AML-193 (cell line): ENCODE measurements at places on chromosomes 1 and 21.

- no peak for DNase-seq
These were observed 7.7 kb upstream of the ABL2 start for GRCh38 chr1:179237222-179237621.

GRCh38 chr21:45869121-45870007 is 112.2 kb upstream of the COL6A1 start:
- DNase-seq, result no peak

DNA sequence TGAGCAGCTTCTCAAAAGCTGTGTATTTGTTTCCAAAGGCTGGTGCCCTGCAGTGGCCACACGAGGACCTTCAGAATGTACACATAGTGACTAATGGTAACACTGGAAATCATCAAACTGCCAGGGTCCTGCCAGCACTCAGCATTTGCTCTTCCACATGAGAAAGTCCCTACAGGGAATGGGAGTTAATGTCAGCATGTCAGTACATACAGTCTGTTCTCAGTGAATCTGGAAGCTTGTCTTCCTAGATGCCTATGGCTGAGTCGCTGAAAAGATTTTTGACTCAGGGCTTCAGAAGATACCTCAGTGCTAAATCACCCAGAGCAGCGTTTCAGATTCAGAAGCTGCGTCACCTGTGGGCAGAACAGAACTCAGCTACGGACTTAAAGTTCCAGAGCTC is 108.2 kb downstream of the CDC7 start:
- no peak for DNase-seq

DNA sequence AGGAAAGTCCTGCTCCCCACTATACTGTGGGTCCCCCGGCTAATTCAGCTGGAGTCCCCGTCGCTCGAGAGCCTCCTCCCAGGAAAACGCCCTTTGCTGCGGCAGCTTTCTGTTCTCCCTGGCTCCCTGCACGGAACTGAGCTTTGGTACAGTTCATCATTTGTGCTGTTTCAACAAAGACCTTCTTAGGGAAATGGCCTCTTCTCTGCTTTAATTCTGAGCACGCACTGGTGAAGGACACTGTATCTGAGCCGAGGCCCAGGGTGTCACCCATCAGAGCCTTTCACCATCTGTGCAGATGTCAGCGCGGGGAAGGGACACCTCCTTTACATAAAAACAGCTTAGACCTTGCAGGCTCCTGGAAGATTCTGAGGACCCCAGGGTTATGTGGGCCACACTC is 13.5 kb upstream of the PEX10 start:
- no peak for DNase-seq

GRCh38 chr1:99992760-99993467 is 23.1 kb downstream of the SLC35A3 start:
- no peak for DNase-seq

DNA sequence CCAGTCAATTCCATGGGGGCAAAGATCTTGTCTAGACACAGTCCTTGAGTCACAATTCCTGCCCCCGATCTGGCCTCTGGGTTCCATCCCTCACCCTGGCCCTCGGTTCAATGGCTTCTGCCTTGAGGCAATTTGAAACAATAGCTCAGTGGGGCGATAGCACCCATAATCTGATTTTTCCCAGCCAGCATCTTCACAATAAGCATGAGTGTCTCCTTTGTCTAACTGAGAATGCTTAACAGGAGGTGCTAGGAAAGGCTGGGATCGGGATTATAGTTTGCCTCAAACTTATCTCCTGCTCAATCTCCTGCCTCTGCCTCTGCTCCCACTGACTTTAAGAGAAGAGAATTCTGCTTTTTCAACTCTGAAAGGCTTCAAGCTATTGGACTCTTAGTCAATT is 293.9 kb upstream of the PROX1 start:
- no peak for DNase-seq

- DNase-seq, result peak; percentile 10
These were observed 162.4 kb downstream of the ZSCAN20 start for GRCh38 chr1:33634806-33635205.

DNA sequence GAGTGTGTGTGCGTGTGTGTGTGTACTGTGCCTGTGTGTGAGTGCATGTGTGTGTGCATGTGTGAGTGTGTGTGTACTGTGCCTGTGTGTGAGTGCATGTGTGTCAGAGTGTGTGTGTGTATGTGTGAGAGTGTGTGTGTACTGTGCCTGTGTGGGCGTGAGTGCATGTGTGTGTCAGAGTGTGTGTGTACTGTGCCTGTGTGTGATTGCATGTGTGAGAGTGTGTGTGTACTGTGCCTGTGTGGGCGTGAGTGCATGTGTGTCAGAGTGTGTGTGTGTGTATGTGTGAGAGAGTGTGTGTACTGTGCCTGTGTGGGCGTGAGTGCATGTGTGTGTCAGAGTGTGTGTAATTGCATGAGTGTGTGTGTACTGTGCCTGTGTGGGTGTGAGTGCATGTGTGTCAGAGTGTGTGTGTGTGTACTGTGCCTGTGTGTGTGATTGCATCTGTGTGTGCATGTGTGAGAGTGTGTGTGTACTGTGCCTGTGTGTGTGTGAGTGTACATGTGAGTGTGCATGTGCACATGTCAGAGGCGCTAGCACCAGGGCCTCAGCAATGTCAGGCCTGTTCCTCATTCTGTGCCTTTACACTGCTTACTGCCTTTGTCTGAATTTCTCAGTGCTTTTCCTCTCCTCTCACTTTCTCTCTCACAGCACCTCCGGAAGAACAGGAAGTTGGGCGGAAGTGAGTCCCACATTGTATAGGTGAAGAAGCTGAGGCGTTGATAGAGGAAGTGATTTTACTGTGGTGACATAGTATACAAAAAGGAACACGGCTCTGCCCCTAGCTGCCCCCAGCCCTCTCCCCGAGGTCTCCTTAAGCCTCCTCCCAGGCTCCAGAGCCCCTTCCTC is 4.9 kb downstream of the SLC5A9 start:
- DNase-seq, result peak; percentile 65

DNA sequence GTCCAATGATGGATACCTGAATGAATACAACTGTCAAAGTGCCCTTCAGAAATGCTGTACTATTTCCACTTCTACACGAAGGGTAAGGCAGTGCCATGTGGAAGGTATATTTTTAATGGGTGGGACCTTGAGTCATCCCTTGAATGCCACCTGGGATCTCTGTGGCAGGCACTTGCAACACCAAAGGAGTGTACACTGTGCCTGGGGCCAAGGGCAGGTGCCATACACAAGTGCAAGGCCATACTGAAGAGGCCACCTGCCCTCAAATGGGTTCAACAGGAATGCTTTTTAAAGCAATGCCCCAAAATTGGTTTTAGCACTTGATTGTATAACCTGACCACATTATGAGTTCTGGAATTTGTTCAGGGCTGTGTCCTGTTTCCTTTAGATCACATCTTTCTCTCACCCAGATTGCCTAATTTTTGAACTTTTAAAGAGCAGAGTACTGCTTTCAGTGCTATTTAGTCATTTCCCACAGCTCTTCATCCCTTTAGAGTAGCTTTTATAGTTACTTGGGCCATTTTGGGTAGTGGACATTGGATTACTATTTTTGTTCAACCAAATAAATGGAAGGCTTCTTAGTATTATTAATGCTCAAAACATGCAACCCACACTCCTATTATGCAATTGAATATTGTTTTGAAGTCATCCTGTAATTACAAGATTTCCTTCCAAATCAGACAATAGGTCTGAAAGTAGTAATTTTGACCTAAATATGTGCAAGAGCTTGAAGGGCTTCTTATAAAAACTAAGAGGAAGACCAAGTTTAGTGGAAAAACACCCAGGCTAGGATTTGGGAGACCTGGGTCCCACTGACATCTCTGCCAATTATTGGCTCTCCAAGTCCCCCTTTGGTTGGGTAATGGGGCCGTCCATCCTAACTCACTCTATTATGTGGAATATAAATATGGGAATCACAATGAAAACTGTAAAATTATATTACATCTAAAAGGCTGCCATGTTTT is 57.2 kb downstream of the LEPR start:
- DNase-seq, result no peak

DNA sequence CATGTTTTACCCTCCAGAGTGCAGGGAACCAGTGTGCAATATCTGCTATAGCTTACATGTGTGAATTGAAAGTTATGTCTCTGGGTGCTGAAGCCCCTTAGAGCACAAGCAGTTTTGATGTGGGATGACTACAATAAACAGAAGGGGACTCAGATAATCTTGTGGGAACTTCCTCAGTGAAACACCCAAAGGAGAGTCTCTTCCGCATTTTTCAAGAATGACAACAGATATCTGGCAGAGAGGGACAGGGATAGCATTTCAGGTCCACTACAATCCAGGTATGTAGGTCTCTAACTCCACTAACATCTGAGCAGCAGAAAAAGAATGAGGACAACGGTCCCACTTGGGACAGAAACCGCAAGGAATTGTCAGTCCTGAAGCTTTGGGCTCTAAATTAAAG is 67.6 kb upstream of the PDE4B start:
- DNase-seq, result no peak

DNA sequence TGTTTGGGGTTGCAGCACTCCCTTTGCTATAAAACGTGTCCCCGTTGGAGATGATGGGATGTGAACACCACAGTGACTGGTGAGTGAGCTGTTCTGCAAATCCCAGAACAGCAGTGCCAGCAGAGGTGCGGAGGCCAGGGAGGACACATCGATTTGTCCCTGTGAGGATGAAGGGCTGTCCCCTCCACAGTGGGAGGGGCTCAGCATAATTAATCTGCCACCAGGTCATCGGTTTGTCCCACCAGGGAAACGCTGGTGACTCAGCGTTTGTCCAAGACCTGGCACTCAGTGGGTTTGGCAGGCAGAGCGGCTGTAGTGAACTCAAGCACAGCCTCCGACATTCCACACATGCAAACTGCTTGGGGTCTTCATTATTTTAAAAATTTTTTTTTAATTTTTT is 22.8 kb upstream of the PDE9A start:
- no peak for DNase-seq

- DNase-seq, result no peak
These were observed 19.7 kb downstream of the BTG2 start for GRCh38 chr1:203325026-203325417.

DNA sequence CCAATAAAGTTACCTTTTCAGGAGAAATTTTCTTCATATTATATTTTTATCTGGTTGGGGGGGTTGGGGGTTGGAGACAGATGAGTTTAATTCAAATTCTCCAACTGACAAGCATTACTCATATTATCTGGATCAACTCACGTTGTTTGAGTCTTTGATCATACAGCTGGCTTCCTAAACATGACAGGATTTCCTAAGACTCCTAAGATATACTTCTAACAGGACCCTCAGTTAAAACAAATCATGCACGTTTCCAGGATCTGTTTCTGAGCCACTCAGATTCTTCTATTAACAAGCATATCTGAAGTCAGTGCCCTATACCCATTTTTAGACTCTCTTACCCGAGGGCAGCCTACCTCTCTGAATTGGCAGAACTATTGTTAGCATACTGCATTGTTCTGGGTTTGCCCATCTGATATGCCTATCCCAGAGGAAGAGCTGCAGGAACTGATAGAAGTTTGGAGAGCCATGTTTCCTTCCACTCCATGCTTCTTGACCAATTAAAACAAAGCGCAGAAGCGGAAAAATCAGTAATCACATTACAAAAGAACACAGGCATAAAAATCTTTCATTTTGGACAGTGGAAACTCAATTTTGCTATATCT is 653.9 kb downstream of the LTN1 start:
- no peak for DNase-seq

- no peak for DNase-seq
These were observed 77.9 kb upstream of the DPT start for GRCh38 chr1:168806952-168807351.

DNA sequence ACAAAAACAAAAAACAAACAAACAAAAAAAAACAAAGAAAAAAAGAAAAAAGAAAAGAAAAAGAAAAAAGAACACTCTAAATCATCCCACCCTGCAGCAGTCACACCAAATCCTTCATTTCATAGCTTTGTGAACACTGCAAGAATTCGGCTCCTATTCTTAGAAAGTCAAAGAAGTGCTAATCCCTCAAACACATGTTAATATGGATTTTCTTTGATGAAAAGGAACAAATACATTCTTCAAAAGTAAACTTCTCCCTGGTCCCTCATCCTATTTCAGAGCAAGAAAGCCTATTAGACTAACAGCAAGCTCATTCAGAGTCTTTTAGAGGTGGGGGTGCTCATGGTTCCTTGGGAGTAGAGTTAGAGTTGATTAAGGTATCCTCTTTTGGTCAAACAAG is 7.2 kb upstream of the MRPL39 start:
- DNase-seq, result no peak

- DNase-seq, result no peak
These were observed 86.8 kb upstream of the RGS4 start for GRCh38 chr1:162982364-162982763.

- DNase-seq, result no peak
These were observed 155.7 kb downstream of the PTPRC start for GRCh38 chr1:198794498-198794897.

DNA sequence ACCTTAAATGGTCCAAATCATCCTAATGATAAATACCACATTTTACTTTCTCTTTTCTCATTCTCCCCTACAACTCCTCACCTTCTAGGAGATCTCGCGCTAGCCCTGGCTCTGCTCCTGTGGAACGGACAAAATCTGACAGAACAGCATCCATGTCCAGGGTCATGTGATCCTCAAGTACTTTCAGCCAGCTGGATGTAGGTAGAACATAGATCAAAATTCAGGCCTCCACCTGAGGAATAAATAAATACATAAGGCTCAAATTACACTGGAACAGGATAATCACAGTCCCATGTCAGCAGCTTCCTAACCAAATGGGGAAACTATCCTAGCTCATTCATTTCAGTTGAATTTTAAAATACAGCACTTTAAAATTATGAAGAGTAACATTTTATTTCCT is 33.2 kb downstream of the OTUD7B start:
- DNase-seq, result no peak

- no peak for DNase-seq
These were observed 165.0 kb downstream of the PLXNA2 start for GRCh38 chr1:208079161-208079560.

DNA sequence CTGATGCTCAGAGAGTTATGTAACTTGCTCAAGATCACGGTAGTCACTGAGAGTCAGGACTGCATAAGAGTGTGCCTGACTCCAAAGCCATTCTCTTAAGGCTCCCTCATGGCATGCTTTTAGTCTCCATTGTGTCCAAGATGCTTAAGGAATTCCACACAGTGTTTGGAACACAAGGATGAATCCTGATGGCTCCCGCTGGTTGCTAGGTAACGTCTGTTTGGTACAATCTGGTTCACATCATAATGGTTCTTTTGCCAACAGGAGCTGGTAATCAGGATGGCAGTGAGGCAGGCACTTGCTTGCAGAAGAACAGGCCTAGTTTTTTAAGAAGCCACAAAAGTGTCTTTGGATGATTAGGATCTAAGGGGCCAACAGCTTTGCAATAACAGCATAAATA is 436.5 kb upstream of the DAB1 start:
- DNase-seq, result no peak

GRCh38 chr1:208204779-208205178 is 39.4 kb downstream of the PLXNA2 start:
- DNase-seq, result no peak

- DNase-seq, result no peak
These were observed 21.9 kb upstream of the GPR157 start for GRCh38 chr1:9150582-9151327.

DNA sequence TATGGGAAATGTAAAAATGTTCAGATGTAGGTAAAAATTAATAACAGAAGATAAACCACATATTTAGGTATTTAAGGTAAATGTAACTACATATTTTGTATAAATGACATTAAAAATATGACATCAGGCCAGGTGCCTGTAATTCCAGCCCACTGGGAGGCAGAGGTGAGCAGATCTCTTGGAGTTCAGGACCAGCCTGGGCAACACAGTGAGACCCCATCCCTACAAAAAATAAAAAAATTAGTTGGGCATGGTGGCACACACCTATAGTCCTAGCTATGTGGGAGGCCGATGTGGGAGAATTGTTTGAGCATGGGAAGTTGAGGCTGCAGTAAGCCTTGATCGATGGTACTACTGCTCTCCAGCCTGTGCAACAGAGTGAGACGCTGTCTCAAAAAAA is 216.5 kb downstream of the SPATA17 start:
- no peak for DNase-seq
